ENCODE measurements at places on chromosomes 12 and 14.

GRCh38 chr14:55448141-55448614 is 7.8 kb upstream of the TBPL2 start:
- DNase-seq, result no peak
- H3K36me3 ChIP-seq, result no peaks in the 10 kb centered on the region
- H3K4me1 ChIP-seq, result no peaks in the 10 kb centered on the region
- no peak overlapping the region for H3K27ac ChIP-seq
- H3K27me3 ChIP-seq, result no peaks in the 10 kb centered on the region

GRCh38 chr14:69715725-69716477 is 51.0 kb upstream of the SRSF5 start:
- no peaks in the 10 kb centered on the region for H3K27me3 ChIP-seq
- H3K36me3 ChIP-seq, result peaks cover 9% of the 10 kb centered on the region
- peaks cover 20% of the 10 kb centered on the region for H3K4me1 ChIP-seq
- no peak overlapping the region for H3K4me3 ChIP-seq
- no peak for DNase-seq

DNA sequence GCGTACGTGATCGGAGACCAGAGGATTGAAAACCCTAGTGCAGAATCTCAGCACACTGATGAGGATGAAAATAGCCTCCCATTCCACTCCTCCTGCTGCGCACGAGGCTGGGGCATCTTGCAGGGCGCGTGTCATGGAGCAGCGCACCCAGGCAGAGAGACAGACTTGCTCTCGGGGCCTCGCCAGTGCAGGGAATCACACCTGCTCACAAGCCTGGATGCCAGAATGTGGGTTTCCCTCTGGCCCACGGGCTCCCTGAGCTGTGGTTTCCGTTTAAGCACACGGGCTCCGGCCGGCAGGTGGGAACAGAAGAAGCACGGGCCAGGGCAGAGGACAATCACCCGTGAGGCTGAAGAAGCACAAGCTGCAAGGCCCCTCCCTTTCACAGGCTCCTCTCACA is 2.0 kb downstream of the FGF6 start:
- H3K4me3 ChIP-seq, result no peak overlapping the region
- DNase-seq, result no peak
- no peak overlapping the region for H3K27ac ChIP-seq
- H3K27me3 ChIP-seq, result no peaks in the 10 kb centered on the region

DNA sequence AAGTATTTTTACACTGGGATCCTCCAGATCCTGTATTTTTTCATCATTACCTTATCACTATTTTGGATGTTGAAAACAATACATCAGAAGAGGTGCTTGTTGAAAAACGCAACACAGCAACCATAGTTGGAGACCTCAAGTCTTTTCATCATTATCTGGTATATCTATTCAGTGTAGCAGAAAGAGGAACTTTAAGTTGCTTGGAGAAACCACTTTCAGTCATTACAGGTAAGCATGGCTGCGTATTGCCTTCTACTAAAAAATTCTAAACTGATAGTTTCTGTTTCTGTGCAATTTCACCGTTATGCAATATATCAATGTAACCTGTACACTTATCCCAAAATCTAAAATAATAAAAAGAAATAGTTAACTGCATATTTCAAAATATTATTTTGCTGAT is 32.2 kb upstream of the PTPRQ start:
- H3K4me3 ChIP-seq, result no peak overlapping the region
- H3K27ac ChIP-seq, result no peak overlapping the region
- DNase-seq, result no peak
- no peaks in the 10 kb centered on the region for H3K27me3 ChIP-seq
- no peaks in the 10 kb centered on the region for H3K36me3 ChIP-seq
- H3K4me1 ChIP-seq, result no peaks in the 10 kb centered on the region

DNA sequence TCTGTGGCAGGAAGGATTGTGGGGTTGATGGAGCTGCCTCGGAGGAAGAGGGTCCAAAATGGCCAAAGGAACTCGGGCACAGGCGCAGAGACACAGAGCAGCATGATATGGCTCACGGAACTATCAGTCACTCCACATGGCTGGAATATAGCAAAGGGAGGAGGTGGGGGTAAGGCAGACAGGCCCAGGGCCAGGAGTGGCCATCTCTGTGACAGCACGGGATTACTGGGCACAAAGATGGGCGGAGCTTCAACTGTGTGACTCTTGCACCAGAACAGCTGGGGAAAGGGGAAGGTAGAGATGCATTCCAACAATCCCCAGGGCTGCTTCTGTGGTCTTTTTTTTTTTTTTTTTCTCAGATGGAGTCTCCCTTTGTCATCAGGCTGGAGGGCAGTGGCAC is 24.8 kb upstream of the EML1 start:
- no peaks in the 10 kb centered on the region for H3K4me1 ChIP-seq
- no peak for DNase-seq
- no peak overlapping the region for H3K4me3 ChIP-seq
- H3K27me3 ChIP-seq, result no peaks in the 10 kb centered on the region
- no peak overlapping the region for H3K27ac ChIP-seq

GRCh38 chr14:91872011-91872501 is 4.7 kb upstream of the TC2N start:
- H3K27me3 ChIP-seq, result no peaks in the 10 kb centered on the region
- H3K4me1 ChIP-seq, result peaks cover 94% of the 10 kb centered on the region

- H3K4me3 ChIP-seq, result no peak overlapping the region
- H3K36me3 ChIP-seq, result no peaks in the 10 kb centered on the region
- no peaks in the 10 kb centered on the region for H3K27me3 ChIP-seq
- H3K4me1 ChIP-seq, result no peaks in the 10 kb centered on the region
Observed at GRCh38 chr12:32559434-32559833, 119.7 kb upstream of the DNM1L start.

DNA sequence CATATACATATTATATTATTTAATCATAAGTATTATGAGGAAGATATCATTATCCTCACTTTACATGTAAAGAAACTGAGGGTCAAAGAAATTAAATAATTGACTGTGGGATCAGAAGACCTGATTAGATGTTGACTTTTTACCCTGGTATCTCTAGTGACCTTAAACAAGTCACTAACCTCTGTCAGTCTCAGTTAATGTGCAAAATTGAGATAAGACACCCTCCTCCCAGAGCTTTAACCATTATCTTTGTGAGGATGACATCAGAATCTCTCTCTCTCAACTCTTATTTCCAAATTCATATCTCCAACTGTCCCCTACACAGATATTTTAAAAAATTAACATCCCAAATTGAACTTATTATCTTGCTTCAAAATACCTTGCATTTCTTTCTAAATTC is 177.8 kb downstream of the KLHL28 start:
- H3K36me3 ChIP-seq, result no peaks in the 10 kb centered on the region
- H3K4me3 ChIP-seq, result no peak overlapping the region
- H3K27ac ChIP-seq, result no peak overlapping the region
- no peaks in the 10 kb centered on the region for H3K4me1 ChIP-seq
- no peaks in the 10 kb centered on the region for H3K27me3 ChIP-seq

GRCh38 chr12:116106870-116107269 is 170.6 kb downstream of the MED13L start:
- H3K27ac ChIP-seq, result no peak overlapping the region
- H3K4me1 ChIP-seq, result no peaks in the 10 kb centered on the region
- H3K4me3 ChIP-seq, result no peak overlapping the region
- no peaks in the 10 kb centered on the region for H3K27me3 ChIP-seq
- no peaks in the 10 kb centered on the region for H3K36me3 ChIP-seq

- H3K27ac ChIP-seq, result peak overlapping the region; percentile 58
- no peaks in the 10 kb centered on the region for H3K27me3 ChIP-seq
- H3K36me3 ChIP-seq, result no peaks in the 10 kb centered on the region
- H3K4me1 ChIP-seq, result peaks cover 88% of the 10 kb centered on the region
Observed at GRCh38 chr14:91227183-91227628, 17.3 kb downstream of the GPR68 start.

GRCh38 chr12:18160901-18161300 is 70.9 kb upstream of the RERGL start:
- no peaks in the 10 kb centered on the region for H3K27me3 ChIP-seq
- no peak for DNase-seq
- no peaks in the 10 kb centered on the region for H3K36me3 ChIP-seq
- H3K27ac ChIP-seq, result no peak overlapping the region

GRCh38 chr12:112570096-112570495 is 151.3 kb downstream of the PTPN11 start:
- H3K27ac ChIP-seq, result no peak overlapping the region
- H3K36me3 ChIP-seq, result no peaks in the 10 kb centered on the region
- peaks cover 8% of the 10 kb centered on the region for H3K27me3 ChIP-seq
- H3K4me1 ChIP-seq, result no peaks in the 10 kb centered on the region
- H3K4me3 ChIP-seq, result no peak overlapping the region

DNA sequence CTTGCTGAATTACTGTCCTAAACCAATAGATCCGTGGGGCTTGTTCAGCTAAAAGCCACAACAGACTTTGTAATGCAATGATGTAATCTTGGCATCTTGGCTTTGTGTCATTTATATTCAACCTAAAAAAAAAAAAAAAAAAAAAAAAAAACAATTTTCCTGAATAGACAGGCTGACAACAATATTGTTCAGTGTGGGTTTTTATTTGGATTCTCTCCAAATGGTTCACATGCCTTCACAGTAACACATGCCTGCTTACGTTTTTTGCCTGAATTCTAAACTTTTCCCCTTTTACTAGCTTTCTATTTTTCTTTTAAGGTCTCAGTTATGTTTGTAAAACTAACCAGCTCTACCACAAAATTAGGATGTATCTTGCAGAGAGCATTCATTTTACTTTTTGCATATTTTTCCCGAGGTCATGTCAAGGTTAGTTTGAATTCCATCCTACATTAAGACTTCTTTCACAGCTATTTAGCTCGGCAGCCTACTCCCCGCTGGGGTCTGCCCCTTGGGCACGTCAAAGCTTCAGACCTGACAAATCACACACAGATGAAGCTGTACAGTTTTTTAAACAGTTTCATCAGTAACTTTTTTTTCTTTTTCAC is 213.7 kb upstream of the NPAS3 start:
- no peak overlapping the region for H3K27ac ChIP-seq
- H3K27me3 ChIP-seq, result no peaks in the 10 kb centered on the region
- no peaks in the 10 kb centered on the region for H3K36me3 ChIP-seq
- no peaks in the 10 kb centered on the region for H3K4me1 ChIP-seq
- no peak overlapping the region for H3K4me3 ChIP-seq
- no peak for DNase-seq

GRCh38 chr12:71007020-71007419 is 86.5 kb upstream of the PTPRR start:
- H3K4me1 ChIP-seq, result no peaks in the 10 kb centered on the region
- no peak overlapping the region for H3K27ac ChIP-seq
- no peak for DNase-seq
- H3K4me3 ChIP-seq, result no peak overlapping the region
- no peaks in the 10 kb centered on the region for H3K27me3 ChIP-seq
- no peaks in the 10 kb centered on the region for H3K36me3 ChIP-seq

DNA sequence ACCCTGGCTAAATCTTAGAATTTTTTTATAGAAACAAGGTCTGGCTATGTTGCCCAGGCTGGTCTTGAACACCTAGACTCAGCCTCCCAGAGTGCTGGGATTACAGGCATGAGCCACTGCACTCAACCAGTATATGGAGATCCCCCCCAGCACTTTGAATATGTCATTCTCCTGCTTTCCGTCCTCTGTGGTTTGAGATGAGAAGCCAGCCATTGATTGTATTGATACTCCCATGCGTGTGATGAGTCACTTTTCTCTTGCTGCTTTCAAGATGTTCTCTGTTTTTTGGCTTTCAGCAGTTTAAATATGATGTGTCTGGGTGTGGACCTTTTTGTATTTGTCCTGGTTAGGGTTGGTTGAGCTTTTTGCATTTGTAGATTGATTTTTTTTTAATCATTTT is 75.2 kb upstream of the DNM1L start:
- H3K36me3 ChIP-seq, result no peaks in the 10 kb centered on the region
- H3K4me1 ChIP-seq, result no peaks in the 10 kb centered on the region
- no peaks in the 10 kb centered on the region for H3K27me3 ChIP-seq
- no peak overlapping the region for H3K27ac ChIP-seq
- no peak overlapping the region for H3K4me3 ChIP-seq

GRCh38 chr12:84222841-84223240 is 689.8 kb downstream of the SLC6A15 start:
- no peak for DNase-seq
- H3K27me3 ChIP-seq, result no peaks in the 10 kb centered on the region
- H3K4me1 ChIP-seq, result no peaks in the 10 kb centered on the region
- H3K4me3 ChIP-seq, result no peak overlapping the region

DNA sequence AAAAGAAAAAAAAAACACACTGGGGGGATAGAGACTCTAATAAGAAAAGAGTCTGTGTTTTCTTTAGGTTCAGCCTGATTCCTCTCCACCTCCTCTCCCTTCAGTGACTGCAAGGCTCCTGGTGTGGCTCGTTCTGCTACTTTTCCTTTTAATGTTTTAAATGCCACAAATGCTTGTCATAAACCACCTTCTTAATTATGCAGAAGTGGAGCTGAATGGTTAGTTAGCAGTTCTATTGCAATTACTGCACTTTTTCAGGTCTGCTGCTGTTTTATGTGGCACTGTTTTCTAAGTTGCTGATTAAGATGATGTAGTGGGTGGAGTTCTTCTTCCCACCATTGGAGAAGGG is 878.1 kb downstream of the DIO2 start:
- H3K36me3 ChIP-seq, result no peaks in the 10 kb centered on the region
- no peaks in the 10 kb centered on the region for H3K4me1 ChIP-seq
- no peak for DNase-seq
- no peak overlapping the region for H3K4me3 ChIP-seq

DNA sequence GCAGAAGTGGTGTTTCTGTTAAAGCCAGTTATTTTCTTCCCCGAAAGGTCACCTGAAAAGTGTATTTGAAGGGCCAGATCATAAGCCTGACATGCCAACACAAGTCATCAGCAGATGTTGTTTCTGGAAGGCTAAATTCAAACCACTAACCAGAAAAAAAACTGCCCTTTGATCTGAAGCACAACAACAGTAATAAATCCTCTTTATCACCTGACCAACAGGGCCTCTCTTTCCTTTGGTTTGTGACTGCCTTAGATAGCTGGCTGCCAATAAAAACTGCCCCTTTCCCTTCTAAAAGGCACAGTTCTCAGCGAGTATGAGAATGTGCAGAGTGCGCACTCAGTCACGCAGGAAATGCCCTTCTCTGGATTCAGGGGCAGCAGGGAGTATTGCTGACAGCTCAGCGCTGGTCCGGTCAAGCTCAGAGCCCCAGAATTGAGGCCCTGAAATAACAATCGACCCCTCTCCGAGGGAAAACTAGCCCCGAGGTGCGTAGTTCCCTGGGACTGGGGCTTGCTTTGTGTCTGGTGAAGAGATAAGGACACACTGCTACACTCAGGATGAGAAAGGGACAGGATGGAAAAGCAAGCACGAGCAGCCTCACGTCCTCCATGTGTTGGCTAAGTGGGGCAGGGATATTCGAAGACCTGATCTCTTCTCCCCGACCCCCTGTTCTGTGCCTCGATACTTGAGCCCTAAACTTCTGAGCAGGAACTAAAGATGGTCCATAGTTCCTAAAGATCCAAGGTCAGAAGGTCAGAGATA is 184.2 kb upstream of the GZMB start:
- no peaks in the 10 kb centered on the region for H3K4me1 ChIP-seq
- no peak for DNase-seq
- no peak overlapping the region for H3K4me3 ChIP-seq
- no peaks in the 10 kb centered on the region for H3K27me3 ChIP-seq

GRCh38 chr14:94670692-94671285 is 58.6 kb downstream of the SERPINA3 start:
- no peak for DNase-seq
- H3K4me3 ChIP-seq, result no peak overlapping the region
- no peaks in the 10 kb centered on the region for H3K27me3 ChIP-seq
